ENCODE measurements at places on chromosomes 13 and 19. TPM values are rescaled to one million over a fixed set of nuclear protein-coding genes. Genes with fewer than 3 reads are reported as not detected.

UGGT2 gene
- total RNA-seq: 27.5 TPM

SGCG gene
- total RNA-seq: not detected

- no peak for DNase-seq
These were observed 145.7 kb downstream of the ABCC4 start for GRCh38 chr13:95155504-95155903.

DNA sequence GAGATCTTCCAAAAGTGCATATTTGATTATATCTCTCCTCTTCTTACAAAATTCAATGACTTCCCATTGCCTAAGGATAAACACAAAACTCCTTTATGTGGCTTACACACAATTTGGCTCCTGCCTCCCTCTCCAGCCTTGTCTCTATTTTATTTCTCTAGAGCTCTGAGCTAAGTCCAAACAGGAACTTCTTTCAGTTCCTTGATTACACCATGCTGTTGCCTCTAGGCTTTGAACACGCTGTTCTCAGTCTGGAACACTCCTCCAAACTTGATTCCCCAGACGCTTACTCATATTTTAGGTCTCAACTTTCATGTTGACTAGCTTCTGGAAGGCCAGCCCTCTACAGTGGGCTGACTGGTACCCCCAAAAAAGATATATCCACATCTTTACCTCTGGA lies 258.5 kb downstream of the COG6 start:
- DNase-seq: no peak

IGFL1 gene
- 2.6 TPM for total RNA-seq

PPP5C gene
- 74.7 TPM for total RNA-seq

DNA sequence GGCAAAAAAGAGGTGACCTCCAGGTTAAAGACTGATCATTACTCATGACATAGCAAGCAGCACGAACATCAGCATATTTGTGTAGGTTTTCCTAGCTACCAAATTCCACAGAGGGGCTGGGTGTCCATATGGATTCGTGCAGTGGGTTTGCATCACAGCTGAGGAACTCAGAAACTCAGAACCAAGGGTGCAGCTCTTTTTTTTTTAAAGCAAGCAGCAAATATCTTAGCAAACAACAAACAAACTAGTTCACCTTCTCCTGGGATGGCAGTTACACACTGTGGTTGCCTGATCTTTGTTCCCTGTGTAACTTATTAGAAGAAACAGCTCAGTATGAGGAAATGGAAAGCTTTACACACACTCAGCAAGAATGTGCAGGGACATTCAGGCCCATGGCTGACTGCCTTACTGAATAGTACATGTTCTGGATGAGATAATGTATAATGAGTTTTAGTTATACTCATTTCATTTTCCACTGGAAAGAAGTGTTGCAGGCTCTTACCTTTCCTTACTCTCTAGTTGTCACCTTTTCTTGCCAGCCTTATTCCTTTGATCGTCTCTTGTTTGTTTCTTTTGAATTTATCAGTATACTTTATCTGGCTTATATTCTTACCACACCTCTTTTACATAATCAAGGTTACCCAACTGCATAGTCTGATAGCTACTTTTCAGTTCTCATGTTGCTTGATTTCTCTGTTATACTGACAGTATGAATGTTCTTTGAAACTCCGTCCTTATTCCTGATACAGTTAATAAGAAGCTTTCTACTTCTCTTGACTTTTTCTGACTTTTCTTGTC lies 4.3 kb downstream of the NDFIP2 start:
- DNase-seq: peak; percentile 68

DNA sequence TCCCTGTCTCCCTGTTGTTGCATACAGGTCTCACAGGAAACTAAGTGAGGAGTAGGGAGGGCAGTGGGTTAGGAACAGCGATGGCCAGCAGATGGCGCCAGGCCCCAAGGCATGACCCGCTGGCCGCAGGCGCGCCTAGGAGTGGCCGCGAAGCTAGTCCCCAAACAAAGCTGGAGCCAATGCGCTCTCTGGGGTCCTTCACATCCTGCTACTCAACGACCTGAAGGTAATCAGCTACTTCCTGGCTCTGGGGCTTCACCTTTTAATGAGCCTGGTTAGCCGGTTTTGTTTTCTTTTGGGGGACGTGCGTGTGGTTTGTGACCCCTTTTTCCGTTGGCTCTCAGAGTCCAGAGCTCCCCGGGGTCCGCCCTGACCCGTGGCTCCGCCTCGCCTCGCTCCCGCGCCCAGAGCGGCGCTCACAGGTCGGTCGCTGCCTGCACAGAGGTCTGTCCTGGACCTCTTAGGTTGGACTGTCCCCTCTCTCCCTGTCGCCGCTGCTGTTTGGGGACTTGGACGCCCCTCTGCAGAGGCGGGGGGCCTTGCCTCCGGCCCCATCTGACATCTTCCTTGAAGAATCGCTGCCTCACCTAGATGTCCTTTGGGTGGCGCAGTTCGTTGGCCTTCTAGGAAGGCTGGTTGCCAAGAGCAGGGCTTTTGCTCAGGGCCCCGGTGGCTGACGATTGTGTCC lies 62.2 kb upstream of the GTF3A start:
- DNase-seq: peak; percentile 78

STOML3 gene
- not detected for total RNA-seq

ATP11A gene
- 65.6 TPM for total RNA-seq

DNA sequence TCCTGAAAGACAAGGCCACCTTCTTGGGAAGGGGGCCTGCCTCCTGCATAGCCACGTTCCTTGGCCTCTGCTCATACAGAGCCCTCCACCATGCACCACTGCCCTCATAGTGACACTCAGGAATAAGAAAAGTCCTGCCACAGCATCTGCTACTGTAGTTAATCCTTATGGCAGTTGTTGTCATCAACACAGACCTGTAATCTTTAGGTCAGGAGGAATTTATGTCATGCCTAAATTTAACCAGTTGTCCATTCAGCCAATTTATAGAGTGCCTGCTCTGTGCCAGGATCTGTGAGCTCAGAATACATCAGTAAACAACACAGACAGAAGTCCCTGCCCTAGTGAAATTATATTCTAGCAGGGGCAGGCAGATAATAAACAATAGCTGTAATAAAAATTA lies 44.4 kb downstream of the FAM124A start:
- DNase-seq: no peak

RNF17 gene
- total RNA-seq: not detected

DNA sequence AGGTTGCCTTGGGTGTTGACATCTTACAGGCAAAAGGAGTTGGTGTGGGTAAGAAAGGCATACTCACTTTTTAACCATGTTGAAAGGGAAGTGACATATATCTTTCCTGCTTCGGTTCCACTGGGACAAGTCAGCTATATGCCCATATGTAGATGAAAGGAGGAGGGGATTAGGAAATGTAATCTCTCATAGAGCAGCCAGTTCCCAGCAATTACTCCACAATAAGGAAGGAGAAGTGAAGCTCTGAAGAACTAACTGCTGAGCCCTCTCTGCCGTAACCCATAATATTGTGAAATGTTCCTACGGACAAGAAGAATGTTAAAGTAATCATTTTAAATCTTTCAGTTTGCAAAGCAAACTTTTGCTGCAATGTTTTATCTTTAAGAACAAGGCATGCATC lies 82.2 kb downstream of the EDNRB start:
- no peak for DNase-seq

DNA sequence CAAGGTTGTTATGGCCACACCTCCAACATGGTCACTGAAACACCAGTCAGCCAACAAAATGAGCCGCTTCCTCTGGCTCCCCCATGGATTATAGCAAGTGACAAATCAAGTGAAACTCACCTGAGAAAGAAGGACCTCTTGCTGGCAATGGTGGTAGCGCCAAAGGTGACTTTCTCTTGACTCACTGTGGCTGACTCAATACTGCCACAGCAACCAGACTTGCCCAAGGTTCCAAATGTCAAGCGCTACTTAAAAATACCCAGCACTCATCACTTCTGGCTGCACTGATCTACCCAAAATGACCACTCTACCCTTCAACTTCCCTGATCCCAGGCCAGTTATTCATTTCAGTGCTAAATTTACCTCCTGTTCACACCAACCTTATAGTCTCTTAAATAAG lies 495.5 kb downstream of the FOXO1 start:
- peak; percentile 37 for DNase-seq

DNA sequence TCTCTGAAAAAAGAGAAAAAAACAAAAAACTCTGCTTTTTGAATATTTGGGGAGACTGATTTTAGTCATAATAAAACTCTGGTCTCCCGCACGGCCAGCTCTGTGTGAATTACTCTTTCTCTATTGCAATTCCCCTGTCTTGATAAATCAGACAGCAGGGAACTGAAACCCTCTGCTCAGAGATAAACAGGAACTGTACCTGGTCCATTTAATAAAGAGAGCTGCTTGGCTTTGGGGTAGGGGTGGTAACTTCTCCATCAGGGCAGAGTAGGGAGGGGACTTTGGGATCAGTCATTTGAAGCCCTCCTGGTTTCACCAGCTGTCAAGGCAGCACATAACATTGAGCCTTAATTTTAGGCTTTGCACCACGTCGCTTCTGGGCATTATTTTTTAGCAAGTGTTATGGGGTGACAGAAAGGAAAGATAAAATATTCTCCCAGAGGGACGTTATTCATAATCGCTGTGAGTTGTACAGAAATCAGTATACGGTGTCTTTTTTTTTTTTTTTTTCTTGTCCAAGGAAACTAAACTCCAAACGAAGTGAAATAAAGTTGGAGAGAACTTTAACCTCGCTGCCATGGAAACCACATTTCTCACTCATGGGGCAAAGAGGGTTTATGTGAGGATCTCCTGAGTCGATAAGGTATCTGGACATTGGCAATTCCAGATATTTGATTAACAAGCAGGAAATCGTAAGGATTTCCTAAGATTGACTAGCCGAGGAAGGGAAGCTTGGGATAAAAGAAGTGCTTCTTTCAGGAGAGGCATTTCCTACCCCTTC lies 99.0 kb upstream of the MRI1 start:
- no peak for DNase-seq

- DNase-seq: no peak
These were observed 29.4 kb downstream of the DIAPH3 start for GRCh38 chr13:60134376-60134775.

- no peak for DNase-seq
These were observed 39.2 kb downstream of the FLT1 start for GRCh38 chr13:28455580-28456194.

DNA sequence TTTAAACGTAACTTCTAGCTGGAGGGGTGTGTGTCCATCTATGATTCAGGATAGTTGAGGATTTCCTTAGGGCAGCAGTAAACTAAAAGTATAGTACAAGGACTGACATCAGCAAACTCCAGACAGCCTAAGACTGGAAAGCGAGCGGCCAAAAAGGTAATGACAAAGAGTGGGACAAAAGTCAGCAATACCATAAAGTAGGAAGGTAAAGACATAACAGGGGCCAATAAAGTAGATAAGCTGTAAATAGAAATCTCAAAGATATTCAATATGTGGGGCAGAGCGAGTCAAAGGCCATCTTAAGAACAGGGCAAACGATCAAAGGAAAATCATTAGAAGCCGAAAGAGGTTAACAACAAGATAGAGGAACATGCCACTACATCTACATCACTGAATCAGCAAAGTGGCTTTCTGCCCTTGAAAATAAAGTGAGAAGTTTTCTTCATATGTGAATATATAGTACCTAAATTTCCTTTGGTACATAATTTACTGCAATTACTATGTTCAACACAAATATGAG lies 167.2 kb downstream of the DIAPH3 start:
- DNase-seq: no peak

BST2 gene
- total RNA-seq: 2.7 TPM

FUT2 gene
- 8.7 TPM for total RNA-seq

DNA sequence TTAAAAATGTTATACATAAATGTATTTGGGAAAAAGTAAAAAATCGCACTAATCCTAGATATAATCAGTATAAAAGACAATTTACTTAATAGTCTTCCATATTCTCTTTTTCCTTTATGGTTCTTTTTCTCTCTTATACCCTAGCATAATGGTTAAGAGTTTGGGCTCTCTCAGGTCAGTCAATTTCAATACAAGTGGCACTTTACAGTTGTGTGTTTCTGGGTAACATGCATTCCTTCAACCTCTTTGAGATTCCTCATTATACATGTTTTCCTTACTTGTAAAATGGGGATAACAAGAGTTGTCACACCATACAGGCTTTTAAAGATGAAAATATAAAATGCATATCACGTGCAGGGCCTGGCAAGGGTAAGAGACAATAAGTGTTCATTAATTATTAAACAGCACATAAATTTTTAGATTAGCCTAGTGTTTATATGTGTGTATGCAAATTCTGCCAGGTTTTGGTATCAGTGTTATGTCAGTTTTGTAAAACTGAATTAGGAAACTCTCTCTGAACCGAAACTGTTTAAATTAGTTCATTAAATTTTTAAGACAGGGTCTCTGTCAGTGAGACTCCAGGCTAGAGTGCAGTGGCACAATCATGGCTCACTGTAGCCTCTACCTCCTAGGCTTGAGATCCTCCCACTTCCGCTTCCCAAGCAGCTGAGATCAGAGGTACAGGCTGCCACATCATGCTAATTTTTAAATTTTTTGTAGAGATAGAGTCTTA lies 49.8 kb downstream of the ELF1 start:
- DNase-seq: no peak

GRCh38 chr13:79671420-79671819 lies 190.5 kb downstream of the NDFIP2 start:
- no peak for DNase-seq

DNA sequence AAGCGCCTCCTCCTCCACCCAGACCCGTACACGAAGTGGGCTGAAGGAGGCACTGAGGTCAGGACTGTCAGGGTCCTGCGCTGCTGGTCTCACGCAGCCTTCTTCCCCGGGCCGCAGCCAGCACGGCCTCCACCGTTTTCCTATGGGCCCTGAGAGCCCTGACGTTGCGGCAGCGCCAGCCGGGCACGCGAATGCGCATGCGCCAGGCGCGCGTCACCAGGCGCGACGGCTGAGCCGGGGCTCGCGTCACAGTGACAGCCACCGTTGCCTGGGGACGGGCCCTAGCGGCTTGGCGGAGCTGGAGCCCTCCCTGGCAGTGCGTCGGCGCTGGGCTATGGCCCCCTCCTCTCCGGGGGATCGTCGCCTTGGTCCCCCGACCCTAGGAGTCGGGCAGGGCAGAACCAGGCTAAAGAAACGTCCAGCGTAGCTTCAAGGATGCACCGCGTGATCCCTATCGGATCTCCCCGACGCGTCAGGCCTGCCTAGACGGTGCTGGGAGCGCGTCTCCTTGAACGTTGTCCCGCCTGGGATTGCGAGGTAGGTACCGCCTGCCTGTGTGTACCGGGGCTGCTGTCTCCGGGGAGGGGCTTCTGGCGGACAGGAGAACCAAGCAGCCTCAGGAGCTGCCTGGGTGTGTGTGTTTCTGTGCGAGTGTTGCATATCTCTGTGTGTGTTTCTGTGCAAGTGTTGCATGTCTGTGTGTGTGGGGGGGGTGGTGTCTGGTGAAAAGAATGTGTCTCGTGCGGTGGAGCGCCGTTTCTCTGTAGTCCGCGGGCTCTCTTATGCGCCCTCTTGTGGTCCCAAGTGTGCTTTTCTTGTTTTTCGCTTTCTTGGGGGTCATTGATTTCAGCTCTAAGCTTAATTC lies 43.2 kb downstream of the ZNF571 start:
- DNase-seq: no peak

- peak; percentile 58 for DNase-seq
These were observed 5.0 kb downstream of the TDRD3 start for GRCh38 chr13:60402022-60402421.

- no peak for DNase-seq
These were observed 1.2 kb downstream of the SPART start for GRCh38 chr13:36344886-36345437.

- DNase-seq: no peak
These were observed 104.5 kb downstream of the SUCLA2 start for GRCh38 chr13:47896546-47896945.

ACP5 gene
- 6.6 TPM for total RNA-seq

- no peak for DNase-seq
These were observed 5.5 kb downstream of the PNMA8C start for GRCh38 chr19:46423188-46423587.

GRCh38 chr19:6589711-6590257 lies 1.2 kb downstream of the CD70 start:
- no peak for DNase-seq

SIGLEC10 gene
- total RNA-seq: not detected

FCAR gene
- total RNA-seq: not detected

Measured in PC-9 (cell line).